ENCODE measurements at places on chromosomes 16 and 17.

GRCh38 chr17:56884483-56885311, 29.2 kb downstream of the TRIM25 start:
- DNase-seq: peak; percentile 46

DNA sequence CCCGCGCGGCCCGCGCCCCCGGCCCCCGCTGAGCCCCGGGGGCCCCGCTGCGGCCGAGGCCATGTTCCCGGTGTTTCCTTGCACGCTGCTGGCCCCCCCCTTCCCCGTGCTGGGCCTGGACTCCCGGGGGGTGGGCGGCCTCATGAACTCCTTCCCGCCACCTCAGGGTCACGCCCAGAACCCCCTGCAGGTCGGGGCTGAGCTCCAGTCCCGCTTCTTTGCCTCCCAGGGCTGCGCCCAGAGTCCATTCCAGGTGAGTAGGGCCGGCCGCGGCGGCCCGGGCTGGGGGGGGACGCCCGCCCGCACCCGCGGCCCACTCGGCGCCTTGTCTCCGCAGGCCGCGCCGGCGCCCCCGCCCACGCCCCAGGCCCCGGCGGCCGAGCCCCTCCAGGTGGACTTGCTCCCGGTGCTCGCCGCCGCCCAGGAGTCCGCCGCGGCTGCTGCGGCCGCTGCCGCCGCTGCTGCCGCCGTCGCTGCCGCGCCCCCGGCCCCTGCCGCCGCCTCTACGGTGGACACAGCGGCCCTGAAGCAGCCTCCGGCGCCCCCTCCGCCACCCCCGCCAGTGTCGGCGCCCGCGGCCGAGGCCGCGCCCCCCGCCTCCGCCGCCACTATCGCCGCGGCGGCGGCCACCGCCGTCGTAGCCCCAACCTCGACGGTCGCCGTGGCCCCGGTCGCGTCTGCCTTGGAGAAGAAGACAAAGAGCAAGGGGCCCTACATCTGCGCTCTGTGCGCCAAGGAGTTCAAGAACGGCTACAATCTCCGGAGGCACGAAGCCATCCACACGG, 504 bp downstream of the MAZ start:
- peak; percentile 51 for DNase-seq

DNA sequence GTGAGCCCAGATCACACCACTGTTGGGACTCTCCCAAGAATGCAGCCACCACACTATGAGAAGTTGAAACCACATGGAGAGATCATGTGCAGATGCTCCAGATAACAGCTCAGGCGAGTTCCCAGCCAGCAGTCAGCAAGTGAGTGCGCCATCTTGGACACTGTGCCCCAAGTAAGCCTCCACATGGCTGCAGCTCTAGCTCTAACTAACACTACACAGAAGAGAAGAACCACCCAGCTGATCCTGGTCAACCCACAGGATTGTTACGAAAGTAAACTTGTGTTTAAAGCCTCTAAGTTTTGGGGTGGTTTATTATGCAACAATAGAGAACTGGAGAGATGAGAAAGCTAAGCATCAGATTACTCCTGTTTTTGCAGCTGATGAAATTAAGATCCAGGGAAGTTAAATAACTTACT, 25.8 kb downstream of the SLC38A7 start:
- no peak for DNase-seq

DNA sequence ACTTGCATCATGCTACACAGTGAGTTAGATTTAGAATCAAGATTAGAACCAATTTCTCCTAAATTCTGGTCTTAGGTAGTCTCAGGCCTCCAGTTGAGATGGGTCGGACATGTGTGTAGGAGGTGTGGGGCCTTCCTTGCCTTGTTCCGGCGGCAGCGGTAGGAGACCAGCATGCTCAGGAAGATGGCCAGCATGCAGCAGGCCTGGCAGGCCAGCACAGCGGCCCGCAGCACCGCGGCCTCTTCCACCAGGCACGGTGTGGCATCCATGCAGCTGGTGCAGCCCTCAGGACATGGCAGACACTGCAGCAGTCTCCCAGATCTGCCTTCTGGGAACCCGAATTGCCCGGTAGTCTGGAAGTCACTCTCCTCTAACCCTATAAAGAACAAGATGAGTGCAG, 6.9 kb downstream of the GPR179 start:
- DNase-seq: no peak

GRCh38 chr17:3961564-3962047, 2.6 kb downstream of the ATP2A3 start:
- DNase-seq: peak; percentile 67

GRCh38 chr17:34252444-34253138, 2.5 kb upstream of the CCL2 start:
- no peak for DNase-seq

DNA sequence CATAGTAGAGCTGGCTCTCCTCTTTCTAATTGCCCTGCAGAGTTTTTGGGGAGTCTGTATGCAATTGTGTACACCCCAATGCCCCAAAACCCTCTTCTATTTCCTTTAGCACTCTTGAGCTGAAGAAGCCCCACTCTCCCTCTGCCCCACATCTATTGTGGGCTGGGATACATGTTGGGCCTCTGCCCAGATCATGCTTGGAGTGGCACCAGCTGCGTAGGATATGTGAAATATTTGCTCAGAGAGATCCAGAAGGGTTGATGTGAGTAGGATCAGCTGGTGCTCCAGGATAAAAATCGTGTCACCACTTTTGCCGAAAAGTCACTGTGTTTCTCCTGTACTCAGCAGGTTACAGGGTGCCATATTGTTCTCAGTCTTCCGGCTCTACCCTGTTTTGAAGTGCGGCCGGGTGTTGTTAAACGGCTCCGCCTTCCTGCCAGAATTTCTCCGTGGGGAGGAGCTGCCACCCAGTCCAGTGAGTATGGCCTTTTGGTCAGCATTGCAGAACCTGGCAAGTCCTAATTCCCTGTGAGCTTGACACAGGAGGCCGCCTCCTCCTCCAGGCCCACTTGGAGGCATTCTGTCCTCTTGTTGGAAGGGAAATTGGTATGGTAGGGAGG, 664.5 kb downstream of the WWOX start:
- DNase-seq: no peak

DNA sequence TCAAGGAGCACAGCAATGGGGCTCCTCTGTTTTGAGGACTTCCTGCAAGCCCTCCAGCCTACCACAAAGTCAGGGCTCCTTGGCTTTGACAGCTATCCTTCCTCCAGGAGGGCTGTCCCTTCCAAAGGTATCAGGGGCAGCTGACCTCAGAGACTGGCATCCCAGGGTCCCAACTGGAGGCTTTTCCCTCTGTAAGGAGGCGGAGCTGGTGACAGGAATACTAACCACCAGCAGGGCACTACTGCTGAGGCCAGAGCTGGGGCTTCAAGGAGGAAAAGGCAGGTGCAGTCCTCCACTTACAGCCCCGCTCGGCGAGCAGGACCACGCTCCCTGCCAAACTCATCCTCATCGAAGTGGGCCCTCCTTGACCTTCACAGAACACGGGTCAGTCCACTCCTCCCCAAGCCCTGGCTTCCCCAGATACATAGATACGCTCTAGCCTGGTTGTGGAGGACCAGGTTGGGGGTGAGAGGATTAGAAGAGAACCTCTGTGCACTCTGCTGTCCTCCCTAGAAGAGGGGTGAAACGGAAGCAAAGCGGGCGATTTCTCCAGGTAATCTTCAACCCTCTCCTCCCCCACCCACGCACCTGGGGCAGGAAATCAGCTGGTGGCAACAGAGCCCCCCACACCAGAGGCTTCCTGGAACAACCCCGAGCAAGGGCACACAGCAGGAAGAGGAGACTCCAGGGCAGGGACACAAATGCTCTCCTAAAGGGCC, 20.5 kb downstream of the ST3GAL2 start:
- DNase-seq: no peak

GRCh38 chr17:56977673-56978395, at the start of gene SCPEP1:
TSS of gene SCPEP1 (plus strand) at chr17:56978131. CDS start at chr17:56978160, 29 bp downstream.
- peak; percentile 93 for DNase-seq

DNA sequence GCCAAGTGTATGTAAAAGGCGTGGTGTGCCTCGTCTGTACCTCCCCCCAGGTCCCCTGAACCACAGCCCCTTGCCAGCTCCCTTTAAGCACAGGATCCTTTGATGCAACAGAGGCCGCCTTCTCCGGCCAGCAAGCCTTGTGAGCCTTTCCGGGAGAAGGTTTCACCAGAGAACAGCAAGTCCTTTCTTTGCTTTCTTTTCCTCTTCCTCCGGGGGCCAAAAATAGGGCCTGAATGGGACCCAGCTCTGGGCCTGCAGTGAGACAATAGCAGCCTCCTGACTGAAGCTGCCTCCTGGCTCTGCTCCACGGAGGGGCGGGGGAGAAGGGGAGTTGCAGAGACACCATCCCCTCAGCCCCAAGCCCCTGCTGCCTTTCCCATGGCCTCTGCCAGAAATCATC, 9.0 kb downstream of the ADGRG1 start:
- DNase-seq: no peak

DNA sequence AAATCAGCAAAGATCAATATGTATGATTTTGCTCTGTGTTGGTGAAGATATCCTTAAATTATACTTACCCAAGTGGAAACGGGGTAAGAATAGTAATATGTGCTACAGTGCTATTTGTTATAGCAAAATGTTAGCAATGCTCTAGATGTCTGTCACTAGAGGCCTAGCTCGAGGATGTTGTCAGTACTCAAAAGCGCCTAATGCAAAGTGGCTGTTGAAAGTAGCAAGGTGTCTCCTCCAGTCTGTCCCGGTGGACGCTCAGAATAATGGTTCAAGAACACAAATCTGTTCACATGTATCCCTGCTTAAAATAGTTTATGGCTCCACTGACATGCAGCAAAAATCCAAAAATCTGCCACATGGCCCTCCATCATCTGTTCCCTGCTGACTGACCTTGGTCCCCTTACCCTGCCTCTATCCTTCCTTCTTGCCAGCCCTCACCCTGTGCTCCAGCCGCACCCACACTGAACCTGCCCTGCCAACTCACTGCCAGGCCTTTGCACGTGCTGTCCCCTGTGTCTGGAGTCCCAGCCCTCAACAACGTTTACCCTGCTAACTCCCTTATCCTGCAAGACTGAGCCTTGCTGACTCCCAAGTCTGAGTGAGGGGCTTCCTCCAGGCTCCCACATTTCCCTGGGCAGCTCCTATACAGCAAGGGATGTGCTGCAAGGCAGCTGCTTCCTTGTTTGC, 9.6 kb upstream of the RNF112 start:
- no peak for DNase-seq

- DNase-seq: no peak
Measured at GRCh38 chr16:4852221-4852872, 5.1 kb downstream of the UBN1 start.

DNA sequence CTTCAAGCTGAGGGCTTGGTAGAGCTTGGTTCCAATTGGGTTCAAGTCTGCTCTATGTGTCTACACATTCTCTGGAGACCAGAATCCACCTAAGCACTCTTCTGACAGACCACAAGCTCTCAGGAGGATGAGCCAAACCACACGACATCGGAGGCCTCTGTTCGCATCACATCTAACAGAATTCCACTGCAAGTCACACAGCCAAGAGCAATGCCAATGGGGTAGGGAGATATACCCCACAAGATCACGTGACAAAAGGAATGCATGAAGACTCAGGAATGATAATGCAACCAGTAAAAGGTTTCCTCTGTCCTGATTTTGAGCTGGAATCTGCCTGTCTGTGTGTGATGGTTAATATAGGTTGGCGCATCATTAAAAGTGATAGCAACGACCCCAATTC, 46.6 kb upstream of the RPL38 start:
- no peak for DNase-seq

- DNase-seq: no peak
Measured at GRCh38 chr16:53103811-53104210, 49.0 kb downstream of the CHD9 start.

DNA sequence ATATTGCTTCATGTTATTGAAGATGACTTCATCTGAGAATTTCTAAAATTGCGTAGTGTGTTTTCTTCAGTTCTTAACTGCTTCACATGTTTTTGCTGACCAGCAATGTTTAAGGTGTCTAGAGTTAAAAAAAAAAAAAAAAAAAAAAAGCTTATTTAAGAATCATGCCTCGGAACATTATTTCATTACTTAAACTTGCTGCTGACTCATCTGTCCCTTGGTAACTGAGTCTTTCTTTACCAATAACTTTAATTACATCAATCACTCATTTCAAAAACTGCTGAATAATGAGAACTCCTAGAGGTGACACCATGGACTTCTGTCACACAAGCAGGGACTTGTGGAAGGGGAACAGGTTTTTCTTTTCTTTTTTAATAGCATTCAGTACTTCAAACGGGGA, 16.2 kb downstream of the IRX5 start:
- no peak for DNase-seq

GRCh38 chr16:77172951-77173350, 18.0 kb upstream of the MON1B start:
- no peak for DNase-seq

- DNase-seq: no peak
Measured at GRCh38 chr16:61871837-61872777, 164.1 kb downstream of the CDH8 start.

DNA sequence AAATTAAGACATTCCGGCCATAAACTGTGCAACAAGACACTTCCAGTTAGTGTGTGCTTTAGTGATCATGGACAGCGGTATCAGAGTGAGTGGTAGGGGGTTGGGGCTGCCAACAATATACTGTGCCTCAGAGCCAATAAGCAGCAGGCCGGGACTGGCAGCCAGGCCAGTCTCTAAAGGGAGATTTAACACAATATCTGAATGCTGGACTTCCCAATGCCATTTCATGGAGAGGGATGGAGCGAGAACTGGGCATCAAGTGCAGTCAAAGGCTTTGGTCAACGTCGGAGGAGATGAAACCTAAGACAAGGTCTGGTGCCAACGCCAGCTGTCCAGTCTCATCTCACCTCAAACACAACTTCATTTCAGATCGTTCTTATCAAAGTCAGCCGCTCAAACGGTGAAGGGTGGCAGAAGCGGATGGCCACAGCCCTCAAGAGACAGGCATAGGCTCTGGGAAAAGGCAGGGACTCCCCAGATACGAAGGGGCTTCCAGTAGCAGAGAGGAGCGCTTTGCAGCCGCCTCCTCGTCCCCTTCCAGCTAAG, 935 bp downstream of the USP32 start:
- peak; percentile 19 for DNase-seq

GRCh38 chr17:63833026-63833740, 5.7 kb upstream of the FTSJ3 start:
- DNase-seq: no peak

- no peak for DNase-seq
Measured at GRCh38 chr17:49979748-49980479, 10.9 kb downstream of the DLX4 start.

GRCh38 chr17:2542056-2542455, 30.4 kb upstream of the METTL16 start:
- DNase-seq: no peak

GRCh38 chr16:23141033-23141432, 8.2 kb downstream of the USP31 start:
- no peak for DNase-seq

GRCh38 chr17:7191069-7191468, 11.9 kb upstream of the ASGR1 start:
- DNase-seq: no peak

DNA sequence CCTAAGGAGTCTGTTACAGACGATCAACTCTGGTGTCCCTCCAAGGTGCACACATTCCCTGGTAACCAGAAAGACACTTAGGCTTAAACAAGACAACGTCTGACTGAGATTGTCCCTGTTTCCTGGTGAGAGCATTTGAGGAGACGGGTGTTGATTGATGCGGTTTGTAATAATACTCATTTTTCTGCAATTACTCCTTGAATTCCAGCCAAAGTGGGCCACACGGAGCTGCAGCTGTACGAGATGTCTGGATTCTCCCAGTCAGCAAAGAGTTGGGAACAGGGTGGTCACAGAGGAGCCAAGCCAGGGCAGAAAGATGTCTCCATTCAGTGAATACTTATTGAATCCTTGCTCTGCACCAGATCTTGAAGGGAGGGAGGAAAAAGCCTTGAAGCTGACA, 30.9 kb upstream of the CES5A start:
- no peak for DNase-seq

- no peak for DNase-seq
Measured at GRCh38 chr16:75138636-75139035, 9.7 kb upstream of the ZFP1 start.
